ENCODE measurements at places on chromosomes 2 and 18.

DNA sequence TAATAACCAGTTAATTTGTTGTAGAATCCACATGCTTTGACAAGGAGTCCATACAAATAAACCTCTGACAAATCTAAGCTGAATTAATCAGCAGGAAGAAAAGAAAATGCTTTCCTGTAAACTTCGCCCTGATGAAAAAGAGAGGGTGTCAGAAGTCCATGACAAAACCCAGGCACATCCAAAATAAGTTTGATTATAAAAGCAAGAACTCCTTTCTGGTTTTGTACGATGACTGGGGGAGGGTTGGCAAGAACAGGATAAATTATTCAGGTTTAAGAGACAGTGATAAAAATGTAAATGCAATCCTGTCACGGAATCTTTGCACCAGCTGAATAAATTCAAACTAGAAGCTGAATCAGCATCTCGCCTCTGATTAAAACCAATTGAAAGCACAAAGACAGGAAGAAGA is 469.2 kb upstream of the TNP1 start:
- DNase-seq: no peak

GRCh38 chr2:233974530-233975071 is 57.4 kb downstream of the TRPM8 start:
- no peak for DNase-seq

DNA sequence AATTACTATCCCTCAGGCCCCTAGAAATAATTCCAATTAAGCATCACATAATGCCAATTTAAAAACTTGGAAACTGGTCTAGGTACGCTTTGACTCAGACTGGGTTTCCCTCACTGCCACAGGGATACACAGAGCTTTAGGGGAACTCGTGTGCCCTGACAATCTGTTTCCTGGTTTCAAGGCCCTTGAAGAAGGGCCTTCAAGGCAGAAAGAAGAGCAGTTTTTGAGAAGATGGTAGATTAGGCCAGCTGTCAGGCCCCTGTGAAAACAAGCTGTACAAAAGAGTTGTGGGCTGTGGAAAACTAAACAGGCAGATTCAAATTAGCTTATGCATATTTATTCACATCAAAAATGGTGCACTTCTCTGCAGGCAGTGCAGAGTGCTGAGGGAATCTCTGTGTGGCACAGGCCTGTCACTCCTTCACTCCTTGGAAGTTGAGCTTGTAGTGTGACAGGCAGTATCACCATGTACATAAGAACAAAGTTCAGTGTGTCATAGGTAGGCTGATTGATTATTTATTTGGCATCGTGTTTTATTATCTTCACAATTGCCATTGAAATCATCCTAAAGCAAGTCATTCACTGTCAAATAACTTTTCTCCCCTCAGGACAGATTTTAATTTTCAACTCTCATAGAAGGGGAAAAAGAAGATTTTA is 614.4 kb upstream of the GYPC start:
- no peak for DNase-seq

- DNase-seq: peak; percentile 72
Measured at GRCh38 chr2:219025637-219026585, 15.4 kb downstream of the CFAP65 start.

- no peak for DNase-seq
Measured at GRCh38 chr18:75531212-75531850, 103.8 kb upstream of the SMIM21 start.
